ENCODE measurements at places on chromosomes 16 and 17.
A peak's percentile ranks its signal among the peaks of the same experiment; 100 is the strongest.

DNA sequence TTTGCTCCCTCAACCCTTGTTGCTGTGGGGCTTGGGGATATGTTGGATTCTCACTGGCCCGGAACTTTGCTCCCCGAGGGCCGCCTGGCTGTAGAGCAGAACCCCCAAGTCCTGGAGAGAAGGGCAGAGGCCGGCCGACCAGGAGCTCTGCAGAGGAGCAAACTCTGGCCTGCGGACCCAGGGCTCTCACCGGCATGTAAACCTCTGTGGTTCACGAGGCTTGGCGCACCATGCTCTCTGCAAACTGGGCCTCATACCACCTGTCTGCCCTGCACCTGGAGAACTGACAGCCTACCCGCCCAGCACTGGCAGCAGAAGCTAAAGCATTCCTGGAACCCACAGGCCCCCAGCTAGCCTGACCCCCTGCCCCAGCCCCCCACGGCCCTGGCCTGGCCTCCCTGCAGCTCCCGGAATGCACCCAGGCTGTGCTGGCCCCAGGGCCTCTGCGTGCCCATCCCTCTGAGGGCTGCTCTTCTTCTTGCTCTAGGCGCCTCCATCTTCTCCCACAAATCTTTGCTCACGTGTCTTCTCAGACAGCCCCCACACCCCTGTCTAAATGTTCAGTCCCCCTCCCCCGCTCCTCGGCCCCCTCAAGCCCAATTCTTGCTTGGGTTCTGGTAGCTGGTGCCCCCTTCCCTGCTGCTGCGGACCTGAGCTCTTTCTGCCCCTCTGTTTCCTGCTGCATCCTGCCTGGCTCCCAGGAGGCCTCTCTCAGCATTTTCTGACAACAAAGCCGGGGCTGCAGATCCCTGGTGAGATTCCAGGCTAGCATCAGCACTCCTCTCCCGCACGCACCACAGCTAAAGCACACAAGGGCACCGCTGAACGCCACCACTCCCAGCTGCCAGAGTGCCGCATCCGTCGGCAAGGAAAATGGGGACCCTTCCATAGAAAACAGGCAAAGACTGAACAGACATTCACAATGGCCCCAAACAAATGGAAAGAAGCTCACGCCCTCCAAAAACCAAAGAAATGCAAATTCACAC, 23.3 kb downstream of the ACTG1 start:
- DNase-seq, result no peak

GRCh38 chr17:57902800-57903759, 52.1 kb downstream of the CUEDC1 start:
- peak; percentile 14 for DNase-seq

DNA sequence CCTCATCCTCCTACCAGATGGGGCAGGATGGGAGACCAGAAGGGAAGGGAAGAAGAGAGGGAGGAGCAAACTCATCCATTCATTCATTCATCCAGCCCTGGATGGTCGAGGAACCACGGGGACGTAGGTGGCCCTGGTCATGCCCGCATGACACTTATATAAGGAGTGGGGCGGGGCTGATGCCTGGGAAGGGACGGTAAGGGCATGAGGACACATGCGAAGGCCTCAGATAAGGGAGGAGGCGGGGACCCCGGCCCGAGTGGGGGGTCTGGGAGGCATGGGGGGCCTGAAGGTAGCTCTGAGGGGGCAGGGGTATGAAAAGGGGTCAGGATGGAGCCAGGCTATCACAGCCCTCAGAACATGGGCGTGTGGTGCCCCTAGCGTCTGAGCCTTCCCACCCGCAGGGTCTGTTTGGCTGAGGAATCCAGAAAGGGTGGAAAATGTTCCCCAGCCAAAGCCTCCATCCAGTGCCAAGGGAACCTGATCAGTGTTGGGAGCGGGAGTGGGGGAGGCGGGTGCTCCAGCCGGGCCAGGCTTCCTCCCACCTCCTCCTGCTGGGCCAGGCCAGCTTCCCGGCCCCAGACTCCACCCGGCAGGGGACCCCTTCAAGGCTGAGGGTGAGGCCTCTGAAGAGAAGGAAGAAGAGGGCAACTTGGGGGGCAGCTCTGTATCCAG, 17.6 kb upstream of the CD79B start:
- DNase-seq, result no peak

GRCh38 chr16:66198641-66199040, 167.8 kb upstream of the CDH5 start:
- DNase-seq, result no peak

DNA sequence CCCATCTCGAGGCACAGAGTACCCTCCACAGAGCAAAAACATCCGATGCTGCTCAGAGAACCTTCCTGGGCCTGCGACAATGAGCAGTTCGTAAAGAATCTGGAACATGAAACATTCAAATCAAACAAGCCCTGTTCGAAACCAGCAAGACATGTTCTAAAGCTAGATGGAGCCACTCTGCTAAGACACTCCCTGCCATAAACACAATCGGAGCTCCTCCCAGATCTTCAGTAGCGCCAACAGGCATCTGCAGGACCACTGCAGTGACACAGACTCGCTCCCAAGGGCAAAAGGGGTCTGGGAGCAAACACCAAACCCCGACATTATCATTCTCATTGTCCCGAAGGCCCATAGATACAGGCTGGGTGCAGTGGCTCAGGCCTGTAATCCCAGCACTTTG, 108.7 kb downstream of the ZFHX3 start:
- no peak for DNase-seq

DNA sequence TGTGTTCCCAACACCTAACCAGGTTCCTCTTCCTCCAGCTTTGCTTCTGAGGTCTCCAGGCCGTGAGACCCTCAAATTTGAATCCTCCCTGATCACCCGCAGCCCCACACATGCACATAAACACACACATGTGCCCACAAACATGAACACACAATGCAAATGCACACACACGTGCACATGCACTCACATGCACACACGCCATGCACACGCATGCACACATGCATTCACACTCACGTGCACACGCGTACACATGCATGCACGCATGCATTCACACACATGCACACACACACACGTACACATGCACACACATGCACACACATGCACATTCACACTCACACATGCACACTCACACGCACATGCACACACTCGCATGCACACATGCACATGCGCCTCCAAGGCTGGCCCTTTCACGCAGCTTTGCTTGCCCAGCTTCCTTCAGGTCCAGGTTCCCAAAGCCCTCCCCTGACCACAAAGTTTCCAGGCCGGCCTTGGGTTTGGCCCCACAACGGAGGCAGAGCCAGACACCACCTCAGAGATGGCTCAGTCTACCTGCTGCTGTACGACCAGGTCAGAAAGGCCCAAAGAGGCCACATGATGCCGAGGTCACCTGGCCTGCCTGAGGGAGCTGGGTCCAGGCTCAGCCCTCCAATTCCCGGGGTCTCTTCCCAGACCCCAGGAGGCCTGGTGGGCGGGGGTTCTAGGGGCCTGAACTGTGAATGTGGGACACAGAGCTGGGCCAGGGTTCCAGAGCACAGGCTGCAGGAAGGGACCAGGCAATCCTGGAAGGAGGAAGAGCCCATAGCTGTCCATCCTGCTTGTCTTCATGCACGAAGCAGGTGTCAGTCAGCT, 39.5 kb upstream of the ENPP7 start:
- no peak for DNase-seq

Data from CD4-positive, alpha-beta T cell treated with Interleukin-10 for 1 hour (primary cell).